ENCODE measurements at places on chromosomes 6 and 20.

DNA sequence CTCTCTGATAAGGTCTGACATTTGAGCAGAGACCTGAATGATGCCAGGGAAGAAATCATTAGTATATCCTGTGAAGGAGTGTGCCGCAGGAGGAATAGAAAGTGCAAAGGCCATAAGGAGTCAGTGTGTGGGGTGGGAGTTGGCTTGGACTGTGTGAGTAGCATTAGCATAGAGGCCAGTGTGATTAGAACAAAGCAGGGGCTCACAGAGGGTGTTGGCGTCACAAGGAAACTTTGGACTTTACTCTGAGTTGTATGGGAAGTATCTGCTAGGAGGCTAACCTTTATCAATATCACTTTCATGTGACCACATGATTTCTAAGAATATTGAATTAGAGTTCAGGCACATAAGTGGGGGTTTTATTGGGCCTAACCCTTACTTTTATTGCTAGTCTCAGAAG, 12.1 kb downstream of the TMEM200A start:
- DNase-seq: no peak

DNA sequence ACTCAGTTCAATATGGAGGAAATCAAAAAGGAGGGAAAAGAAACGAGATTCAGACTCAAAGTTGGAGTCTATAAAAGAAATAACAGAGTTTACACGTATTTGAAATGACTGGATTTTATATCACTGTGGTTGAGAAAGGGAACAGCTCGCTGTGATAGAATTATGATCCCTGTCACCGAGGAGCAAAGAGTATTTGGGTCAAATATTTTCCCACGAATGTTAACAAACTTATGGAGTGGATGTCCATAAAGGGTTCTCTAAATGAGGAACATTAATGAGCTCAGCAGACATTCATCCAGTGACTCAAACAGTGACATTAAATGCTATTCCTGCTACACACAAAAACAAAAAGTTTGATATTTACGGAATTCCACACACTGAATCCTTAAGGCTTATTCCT, 57.9 kb downstream of the FHL5 start:
- DNase-seq: no peak

GRCh38 chr20:25042531-25043498, 15.1 kb downstream of the ACSS1 start:
- DNase-seq: no peak

DNA sequence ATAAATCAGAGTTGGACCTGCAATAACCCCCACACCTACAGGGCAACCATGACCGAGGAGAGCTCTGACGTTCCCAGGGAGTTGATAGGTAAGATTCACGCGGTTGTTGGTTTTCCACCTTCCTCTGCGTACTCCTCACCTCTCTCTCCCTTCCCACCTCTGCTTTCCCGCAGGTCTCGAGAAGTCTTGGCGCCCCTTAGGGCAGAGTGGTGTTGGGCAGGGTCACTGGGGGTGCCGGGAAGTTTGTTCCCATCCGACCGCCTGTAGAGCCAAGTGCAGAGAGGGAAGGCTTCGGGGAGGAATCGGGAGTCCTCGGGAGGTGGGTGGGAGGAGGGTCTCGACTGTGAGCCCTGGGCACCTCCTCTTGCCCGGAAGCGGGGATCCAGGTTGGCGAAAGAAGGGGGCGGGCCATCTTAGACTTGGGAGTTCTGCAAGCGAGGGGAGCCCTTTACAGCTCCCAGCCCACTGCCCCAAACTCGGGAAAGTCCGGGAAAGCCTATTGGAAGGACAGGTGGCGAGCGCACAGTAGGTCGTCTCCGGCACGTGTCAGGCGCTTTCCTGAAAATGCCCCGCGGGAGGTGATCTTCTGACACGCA, 672 bp downstream of the CARMIL1 start:
- no peak for DNase-seq

DNA sequence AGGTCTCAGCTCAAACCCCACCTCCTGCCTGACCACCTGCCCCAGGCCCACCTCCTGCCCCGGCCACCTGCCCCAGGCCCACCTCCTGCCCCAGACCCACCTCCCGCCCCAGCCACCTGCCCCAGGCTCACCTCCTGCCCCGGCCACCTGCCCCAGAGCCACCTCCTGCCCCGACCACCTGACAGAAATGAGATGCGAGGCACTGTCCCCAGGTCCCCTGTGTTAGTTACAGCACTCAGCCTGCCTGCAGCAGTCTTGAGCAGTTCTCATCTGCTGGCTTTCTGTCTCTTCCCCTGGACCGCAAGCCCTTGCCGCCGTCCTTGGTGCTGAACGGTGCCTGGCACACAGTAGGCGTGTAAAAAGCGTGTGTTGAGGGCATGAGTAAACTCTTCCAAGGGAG, 79.5 kb downstream of the CDH4 start:
- DNase-seq: no peak

DNA sequence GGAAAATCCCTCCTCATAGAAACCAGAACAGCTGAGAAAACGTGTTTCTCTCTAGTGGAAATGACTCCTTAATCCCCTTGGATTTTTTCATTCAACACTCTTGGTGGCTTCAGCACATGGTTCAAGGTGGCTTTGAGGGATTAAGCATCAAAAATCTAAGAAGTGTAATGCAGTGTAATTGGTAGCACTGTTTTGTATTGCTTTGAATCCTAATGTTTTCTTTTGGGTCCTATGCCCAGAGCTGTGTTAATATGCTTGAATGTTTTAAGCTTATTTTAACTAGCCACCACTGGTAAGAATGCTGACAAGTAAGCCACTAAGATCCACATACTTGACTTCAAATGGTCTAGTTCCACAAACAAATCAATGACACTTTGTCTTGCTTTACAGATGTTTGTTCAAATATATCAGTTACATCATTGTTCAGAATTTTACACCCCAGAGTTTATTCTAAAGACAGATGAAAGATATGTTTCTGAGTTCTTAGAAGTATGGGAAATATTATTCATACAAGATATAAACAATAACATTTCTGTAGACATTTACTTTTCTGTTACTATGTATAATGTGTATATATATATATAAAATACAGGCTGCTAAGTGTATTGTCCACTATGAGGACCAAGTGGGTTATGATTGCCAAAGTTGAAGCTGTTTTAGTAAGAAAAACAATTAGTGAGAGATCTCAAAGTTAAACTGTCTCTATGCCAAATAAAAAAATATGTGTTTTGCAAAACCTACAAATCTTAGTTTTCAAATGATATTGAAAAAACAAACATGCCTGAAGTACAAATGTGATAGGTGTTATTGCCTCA, 220.8 kb downstream of the OGFRL1 start:
- DNase-seq: no peak

DNA sequence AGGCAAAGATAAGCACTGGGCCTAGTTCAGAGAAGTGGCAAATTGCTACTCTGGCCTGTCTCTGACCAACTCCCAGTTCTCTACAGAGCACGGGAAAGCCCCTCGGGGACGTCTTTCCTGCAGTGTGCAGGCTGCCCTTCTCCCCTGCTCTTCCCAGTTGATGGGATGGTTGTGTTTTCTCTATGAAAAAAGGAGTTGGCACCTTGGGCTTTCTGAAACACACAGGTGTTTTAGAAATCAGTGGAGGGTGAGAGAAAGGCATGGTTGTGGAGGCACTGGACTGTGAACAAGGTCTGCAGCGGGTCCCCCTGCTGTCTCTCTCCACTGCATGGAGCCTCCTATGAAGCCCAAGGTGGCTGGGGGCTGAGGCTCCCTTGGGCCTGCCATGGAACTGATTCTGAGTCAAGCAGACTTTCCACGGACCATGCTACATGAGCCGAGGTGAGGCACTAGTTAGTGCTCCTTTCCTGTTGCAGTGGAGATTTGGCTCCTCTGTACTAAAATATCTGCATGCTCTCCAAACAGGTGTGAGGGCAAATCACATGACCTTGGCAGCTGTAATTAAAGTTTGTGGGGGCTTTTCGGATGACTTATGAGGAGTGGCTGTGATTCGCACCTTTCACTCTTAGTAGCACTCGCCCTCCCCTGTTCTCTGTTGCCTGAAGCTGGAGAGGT, 16.3 kb downstream of the GTSF1L start:
- DNase-seq: no peak

GRCh38 chr6:36032261-36032660, 4.7 kb downstream of the MAPK14 start:
- no peak for DNase-seq

All from stimulated activated CD4-positive, alpha-beta T cell treated with anti-CD3 and anti-CD28 coated beads, Interleukin-12 subunit alpha, Interleukin-12 subunit beta, amount 100 ng/mL, for 24 hours (primary cell).